ENCODE measurements at places on chromosomes 12 and 14.

- no peak for DNase-seq
Observed at GRCh38 chr12:42673535-42673934, 84.0 kb upstream of the PRICKLE1 start.

- no peak for DNase-seq
Observed at GRCh38 chr14:59869381-59870255, 958 bp downstream of the RTN1 start.

DNA sequence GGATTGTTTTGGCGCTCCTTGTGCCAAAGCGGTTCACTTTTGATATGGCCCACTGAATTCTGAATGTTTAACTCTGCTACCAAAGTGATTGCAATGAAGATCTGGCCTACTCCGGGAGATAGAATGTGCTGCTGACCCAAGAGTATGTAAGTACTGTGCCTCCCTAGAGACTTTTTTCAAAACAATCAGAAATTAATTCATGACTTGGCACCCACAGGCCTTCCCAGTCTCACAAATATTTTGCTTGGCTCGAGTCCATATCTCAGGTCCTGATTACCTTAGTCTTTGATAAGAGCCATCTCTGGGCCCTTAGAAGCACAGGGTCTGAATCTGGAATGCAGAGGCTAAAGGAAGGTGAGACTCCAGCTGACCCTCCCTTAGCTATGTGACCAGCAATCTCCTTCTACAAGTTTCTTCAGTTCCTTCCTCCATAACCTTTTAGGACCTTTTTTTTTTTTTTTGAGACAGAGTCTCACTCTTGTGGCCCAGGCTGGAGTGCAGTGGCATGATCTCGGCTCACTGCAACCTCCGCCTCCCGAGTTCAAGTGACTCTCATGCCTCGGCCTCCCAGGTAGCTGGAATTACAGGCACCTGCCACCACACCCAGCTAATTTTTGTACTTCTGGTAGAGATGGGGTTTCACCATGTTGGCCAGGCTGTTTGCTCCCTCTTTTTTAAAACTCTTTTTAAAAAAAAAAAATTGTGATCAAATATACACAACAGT is 49.5 kb upstream of the METAP2 start:
- no peak for DNase-seq

DNA sequence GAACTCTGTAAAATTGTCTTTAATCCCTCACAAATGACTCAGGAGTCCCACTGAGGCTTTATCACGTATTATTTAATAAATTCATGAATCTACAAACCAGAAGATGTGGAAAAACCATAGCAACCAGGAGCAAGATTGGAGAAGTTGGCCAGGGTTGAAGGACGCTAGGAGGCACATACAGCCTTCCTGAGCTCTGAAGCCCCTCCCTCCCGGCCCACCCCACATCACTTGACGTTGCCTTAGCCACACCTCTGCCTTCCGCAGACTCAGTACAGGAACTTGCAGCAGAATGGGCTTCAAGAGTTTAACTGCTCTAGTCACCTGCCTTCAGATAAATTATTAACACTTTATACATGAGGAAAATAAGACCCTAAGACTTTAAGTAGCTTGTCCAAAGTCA is 33.9 kb downstream of the SLC35F4 start:
- DNase-seq: no peak

- no peak for DNase-seq
Observed at GRCh38 chr12:16163901-16164300, 113.6 kb downstream of the SLC15A5 start.

DNA sequence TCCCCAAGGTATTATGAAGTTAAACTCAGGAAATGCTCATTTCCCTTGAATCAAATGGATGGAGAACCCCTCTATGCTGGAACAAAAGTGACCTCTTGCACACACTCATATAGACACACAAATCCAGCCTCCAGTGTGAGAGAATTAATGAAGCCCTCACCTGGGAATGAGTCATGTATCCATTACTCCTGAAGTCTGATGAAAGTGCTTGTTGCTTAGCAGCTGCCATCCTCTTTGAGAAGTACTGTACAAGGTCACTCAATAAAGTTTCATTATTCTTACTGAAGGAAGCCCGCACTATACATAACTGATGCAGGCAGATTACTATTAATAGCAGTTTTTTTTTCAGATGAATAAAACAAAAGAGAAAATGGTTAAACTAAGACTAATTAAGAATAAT is 102.3 kb downstream of the RERG start:
- DNase-seq: no peak

Measured in stimulated activated CD8-positive, alpha-beta memory T cell treated with anti-CD3 and anti-CD28 coated beads, Interleukin-4, amount 100 ng/mL, for 1 hour (primary cell).